ENCODE measurements at places on chromosomes 7 and 10.

DNA sequence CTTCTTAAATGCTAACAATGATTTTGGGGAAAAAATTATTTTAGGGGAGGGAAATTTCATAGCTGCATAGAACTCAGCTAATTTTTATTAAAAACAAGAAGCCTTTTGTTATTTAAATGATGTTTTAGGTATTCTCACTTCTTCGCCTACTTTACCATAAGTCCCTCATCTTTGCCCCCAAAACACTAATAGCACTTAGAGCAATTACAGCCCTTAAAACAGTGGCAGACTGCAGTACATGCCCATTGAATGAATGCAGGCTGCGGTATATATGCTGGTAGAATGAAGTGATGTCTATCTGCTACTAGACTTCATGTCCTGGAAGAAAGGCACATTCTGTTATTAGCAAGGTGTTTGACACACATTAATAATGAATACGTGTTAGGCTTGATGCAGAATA is 2.9 kb upstream of the SPAG6 start:
- DNase-seq, result no peak

- DNase-seq, result no peak
Measured at GRCh38 chr7:20330239-20330927, at the start of gene ITGB8. Gene ITGB8 (plus strand): TSS chr7:20330900. CDS start chr7:20331807, 907 bp downstream.

DNA sequence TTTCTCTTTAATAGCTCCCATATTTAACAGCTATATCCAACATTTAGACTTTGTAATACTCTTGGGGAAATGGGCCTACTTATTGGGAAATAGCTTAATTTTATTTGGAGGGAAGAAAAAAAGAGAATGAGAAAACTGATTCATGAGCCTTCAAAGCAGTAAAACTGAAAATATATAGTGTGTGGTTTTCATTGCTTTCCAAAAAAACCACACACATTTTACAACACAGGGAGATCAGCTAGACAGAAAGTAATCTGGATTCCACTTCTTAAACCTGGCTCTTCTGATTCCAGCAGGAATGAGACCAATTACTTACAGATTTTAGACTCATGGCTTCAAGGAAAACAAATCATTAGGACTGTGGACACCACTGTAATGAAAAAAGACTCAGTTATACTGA is 48.7 kb downstream of the CH25H start:
- no peak for DNase-seq

GRCh38 chr10:67004690-67005089 is 78.9 kb downstream of the LRRTM3 start:
- DNase-seq, result no peak

DNA sequence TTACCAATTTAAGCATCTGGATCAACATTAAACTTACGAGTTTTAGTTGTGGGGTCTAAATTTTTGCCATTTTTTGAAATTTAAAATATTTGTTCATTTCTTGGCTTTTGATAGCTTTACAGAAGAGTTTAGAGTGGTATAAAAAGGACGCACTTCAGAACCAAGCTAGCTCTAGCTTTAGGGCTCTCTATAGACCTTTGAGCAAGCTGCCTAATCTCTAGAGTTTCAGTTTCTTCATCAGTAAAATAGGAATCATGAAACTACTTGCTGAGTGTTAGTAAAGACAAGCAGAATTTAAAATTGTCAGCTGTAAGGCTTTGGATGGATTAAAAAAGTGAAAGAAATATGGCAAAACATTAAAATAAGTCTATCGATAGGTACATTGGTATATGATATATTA is 266.5 kb downstream of the IPMK start:
- no peak for DNase-seq

DNA sequence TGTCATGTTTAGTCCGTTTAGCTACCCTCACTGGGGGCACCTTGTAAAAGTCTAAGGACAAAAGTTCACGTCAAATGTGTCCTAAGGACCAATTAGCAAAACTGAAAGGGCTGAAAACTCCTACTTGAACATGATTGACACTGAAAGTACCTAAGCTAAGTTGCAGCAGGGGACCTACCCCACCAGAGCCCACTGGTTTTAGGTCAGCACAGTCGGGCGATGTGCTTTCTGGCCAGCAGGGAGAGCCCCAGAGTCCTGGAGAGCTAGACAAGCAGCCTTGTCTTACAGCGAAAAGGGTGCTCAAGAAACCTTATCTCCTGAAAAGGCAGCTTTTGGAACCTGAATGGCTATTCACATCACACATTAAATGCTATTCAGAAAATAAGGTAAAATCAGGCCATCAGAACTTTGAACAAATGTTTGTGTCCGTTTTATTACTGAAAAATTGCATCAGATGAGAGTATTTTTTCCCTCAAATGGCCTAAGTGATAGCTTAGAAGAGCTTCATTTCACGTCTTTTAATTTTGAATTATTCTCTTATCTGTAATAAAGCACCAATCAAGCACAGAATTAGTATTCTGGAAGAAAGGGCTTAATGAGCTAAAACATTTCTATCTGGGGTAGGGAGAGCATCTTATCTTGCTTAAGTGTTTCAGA is 52.2 kb upstream of the MKI67 start:
- DNase-seq, result no peak

DNA sequence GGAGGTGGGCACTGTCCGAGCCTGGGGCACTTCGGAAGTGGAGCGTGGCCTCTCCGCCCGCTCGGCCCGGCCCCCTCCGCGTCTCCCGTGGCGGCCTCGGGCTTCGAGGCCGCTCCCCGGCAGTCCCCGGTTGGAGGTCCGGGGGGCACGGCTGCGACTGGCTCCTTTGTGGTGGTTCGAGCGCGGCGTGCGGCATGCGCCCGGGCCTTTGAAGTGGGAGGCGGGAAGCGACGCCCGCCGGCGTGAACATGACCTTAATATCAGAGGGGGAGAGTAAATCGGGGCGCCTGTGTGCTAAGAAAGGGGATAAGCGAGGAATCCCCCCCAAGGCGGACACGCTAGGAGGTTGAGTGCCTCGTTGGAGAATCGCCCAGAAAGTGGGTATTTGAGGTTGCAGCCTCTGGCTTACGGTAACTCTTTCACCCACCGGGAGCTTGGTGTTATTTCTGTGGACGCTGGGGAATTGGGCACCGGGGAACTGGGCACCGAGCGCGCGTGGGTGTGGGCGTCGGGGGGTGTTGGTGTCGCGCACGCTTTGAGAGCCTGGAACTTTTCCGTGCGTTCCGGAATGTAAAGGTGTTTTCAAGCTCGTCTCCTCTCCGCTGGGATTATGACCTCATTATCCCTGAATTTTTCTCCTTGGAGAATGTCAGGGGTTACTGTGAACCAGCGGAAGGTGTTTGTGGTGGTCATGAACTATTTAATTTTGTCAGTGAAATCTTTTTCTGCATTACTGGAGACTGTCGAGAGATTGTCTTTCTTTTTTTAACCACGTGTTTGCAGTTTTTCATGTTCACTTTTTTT is 660 bp downstream of the SUV39H2 start:
- peak; percentile 12 for DNase-seq

- DNase-seq, result no peak
Measured at GRCh38 chr7:18016547-18017444, 10.8 kb downstream of the PRPS1L1 start.

GRCh38 chr10:48611133-48611532 is 6.3 kb upstream of the ARHGAP22 start:
- no peak for DNase-seq

- no peak for DNase-seq
Measured at GRCh38 chr7:1059200-1060091, 15.1 kb downstream of the GPR146 start.

- no peak for DNase-seq
Measured at GRCh38 chr7:137587326-137587725, 243.8 kb upstream of the PTN start.

DNA sequence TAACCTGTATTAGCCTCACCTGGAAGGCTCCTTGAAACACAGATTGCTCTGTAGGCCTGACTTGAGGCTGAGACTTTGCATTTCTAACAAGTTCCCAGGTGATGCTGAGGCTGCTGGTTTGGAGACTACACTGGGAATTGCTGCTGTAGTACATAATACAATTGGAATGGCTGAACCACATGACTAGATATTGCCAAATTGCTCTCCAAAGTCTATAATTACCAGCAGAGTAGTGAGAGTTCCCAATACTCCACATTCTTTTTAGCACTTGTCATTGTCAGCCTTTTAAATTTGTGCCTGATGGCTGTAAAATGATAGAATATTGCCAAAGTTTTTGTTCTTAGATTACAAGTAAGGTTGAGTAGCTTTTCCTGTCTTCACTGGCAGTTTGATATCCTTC is 39.9 kb downstream of the PLEKHA8 start:
- DNase-seq, result no peak

- no peak for DNase-seq
Measured at GRCh38 chr7:34277016-34277802, 371.9 kb downstream of the BMPER start.

- DNase-seq, result no peak
Measured at GRCh38 chr10:119803264-119803663, 69.4 kb downstream of the MCMBP start.

DNA sequence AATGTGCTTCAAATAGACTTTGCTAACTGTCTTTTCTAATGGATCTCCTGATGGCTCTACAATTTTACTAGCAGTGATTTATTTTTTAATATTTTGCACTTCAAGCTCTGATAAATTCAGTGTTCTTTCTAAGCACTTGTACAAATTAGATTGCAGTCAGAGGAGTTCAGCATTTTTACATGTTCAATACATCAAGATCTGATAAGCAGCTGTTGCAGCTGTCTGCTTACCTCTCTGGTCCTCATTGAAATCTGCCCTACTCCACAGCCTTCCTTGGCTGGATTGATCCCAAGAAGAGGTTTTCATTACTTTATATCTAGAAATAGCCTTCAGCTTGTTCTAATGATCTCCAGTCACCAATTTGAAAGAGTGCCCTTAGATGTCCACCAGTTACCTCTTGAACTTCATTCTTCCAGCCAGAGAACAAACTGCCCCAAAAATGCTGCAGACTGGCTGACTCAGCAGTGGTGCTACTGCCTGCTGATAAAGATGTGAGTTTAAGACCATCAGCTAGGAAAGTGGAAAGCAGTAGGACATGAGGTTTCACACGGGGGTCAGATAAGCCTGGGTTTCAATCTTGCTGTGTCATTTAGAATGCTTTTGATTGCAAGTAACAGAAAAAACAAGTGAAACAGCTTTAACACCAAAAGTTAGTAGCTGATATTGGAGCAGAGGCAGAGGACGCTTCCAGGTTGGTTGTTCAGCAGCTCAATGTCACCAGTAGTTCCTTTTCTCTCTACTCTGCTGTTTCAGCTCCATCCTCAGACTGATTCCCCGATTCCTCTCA is 350.9 kb upstream of the NPVF start:
- no peak for DNase-seq

- DNase-seq, result no peak
Measured at GRCh38 chr7:69213878-69214277, 384.4 kb upstream of the AUTS2 start.

- no peak for DNase-seq
Measured at GRCh38 chr10:47300429-47300931, 483 bp downstream of the GDF10 start.
